GM12864 (cell line): ENCODE measurements at places on chromosomes 3 and 15.

- no peak for DNase-seq
Measured at GRCh38 chr15:66955871-66956585, 109.4 kb upstream of the SMAD3 start.

- DNase-seq: no peak
Measured at GRCh38 chr3:71786217-71786549, 1.2 kb upstream of the PROK2 start.

- DNase-seq: no peak
Measured at GRCh38 chr3:55480911-55481743, 6.0 kb downstream of the WNT5A start.

DNA sequence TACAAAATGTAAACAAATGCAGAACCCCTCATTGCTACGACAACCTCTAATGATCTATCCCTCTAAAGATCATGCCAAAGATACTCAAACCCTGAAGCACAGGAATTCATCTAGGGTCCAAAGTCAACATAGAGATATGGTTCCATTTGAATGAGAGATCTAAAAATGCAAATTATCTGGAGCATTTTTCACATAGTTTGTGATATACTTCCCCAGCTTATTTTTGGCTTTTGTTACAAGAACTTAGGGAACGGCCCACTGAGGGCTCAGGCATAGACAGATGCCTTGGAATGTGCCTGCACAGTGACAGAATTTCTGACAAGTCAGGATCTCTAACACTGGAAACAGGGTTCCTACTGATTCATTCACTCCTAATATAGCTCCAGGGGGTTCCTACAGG lies 258.9 kb upstream of the THBS1 start:
- DNase-seq: no peak

DNA sequence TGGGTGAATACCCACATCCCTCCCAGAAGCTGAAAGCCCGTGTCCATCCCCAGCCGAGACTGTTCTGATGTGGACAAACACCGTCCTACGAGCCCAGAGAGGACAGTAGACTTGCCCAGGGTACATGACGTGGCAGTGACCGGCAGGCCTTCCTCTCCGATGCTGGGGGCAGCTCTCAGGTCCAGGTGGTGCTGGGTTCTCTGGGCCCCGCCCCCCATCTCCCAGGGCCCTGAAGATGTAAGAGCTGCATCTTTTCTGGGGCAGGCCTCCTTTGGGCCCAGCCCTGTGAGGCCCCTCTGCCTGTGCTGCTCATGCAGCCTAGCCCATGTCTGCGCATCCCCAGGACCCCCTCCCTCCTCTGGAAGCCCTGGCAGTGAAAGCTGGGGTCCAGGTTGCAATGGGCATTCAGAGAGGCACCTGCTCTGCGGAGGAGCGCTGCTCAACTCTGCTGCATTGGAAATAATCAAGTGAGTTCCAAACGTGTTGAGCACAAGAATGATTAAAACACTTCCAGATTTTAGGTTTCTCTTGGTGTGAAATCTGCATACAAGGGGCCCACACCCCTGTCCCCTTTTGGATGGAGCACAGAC lies 71.9 kb downstream of the FBLN2 start:
- DNase-seq: no peak

DNA sequence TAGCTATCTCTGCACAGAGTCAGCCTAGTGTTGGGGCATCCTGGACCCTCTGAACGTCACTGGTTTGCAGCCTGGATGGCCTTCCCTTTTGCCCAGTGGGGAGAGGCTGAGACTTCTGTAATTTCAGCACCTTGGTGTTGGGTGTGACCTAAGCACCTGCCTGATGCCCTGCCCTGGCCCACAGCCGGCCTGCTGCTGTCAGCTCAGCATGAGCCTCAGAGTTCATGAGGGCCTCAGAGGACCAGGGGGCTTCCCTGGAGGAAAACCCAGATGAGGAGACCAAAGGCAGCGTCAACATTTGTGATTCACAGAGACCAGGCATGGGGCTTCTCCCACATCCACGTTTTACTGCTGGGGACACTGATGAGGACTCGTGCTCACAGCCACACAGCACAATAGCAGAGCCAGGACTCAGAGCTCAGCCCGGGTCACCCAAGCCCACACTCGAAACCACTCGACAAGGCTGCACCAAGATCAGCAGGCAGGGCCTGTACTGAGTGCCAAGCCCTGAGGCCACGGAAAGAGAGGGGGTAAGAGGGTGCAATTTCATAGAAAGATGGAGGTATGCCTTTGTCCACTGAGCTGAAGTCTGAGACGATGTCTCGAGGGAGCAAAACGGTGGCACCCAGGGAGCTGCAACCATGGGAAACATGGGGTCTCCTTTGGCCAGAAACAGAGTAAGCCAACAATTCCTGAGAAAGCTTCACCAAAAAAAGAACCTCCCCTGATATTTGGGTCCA lies 9.9 kb upstream of the GP9 start:
- DNase-seq: no peak

GRCh38 chr3:132652640-132653270 lies 6.9 kb downstream of the ACAD11 start:
- no peak for DNase-seq

DNA sequence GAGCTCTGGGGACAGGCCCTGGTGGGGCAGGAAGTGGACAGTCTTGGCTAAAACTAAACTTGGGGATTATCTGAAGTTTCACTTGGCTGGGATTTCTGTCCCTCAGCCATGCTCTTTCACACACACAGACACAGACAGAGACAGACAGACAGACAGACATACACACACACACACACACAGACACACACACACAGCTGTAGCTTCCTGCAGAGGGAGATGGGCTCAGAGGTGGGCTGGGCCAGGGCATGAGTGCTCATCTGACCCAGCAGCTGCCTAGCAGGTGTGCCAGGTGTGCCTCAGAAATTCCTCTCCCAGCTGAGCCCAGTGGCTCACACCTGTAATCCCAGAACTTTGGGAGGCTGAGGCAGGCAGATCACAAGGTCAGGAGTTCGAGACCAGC lies 3.3 kb downstream of the RHOV start:
- DNase-seq: no peak

DNA sequence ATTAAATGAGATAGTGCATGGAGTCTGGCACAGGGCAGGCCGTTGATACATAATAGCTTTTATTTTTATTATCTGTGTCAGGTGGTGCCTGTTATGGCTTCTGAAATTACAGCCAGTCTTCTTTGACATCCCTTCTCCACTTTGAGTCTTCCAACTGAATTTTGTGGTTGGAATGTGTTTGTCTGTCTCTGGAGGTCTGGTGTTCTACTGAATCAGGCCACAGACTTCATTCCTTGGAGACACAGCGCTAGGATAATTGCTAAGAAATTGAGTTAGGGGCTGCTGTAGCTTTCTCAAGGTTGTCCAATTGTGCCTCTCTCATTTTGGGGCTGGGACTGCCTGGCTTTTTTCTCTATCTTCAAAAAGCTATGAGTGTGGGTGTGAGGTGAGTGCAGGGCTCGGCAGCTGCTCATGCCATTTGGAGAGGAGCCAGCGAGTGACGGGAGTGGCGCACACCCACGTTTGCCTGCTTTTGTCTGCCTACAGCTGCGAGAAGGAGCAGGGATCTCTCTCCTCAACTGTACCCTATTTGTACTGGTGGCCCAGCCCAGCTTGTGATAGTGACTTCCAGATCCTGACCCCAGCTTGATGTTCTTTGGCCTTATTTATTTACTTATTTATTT lies 49.8 kb upstream of the SYN2 start:
- DNase-seq: no peak

GRCh38 chr15:40743485-40743901 lies 11.6 kb downstream of the RMDN3 start:
- DNase-seq: no peak

DNA sequence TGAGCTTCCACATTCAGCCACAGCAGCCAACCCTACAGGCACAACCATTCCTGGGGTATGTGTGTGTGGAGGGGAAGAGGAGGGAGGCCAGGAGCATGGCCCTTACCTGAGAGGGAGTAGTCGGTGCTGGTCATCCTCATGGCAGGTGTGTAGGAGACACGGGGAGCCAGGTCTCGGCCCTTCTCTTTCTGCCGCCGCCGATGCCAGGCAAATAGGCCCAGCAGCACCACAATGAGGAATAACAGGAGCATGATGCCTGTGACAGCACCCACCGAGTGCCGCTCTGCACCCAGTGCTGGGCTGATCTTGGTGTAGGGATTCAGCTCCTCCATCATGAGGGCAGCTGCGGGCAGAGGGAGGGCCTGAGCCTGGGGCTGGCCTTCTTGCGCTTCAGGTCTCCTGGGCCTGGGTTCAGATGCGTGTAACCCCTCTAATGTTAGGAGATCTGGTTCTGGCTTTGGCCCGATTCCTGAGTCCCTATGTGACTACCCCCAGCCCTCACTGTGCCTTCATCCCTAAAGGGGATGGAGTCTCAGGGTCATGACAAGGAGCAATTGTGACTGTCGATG lies 44.4 kb downstream of the RAB11A start:
- no peak for DNase-seq

DNA sequence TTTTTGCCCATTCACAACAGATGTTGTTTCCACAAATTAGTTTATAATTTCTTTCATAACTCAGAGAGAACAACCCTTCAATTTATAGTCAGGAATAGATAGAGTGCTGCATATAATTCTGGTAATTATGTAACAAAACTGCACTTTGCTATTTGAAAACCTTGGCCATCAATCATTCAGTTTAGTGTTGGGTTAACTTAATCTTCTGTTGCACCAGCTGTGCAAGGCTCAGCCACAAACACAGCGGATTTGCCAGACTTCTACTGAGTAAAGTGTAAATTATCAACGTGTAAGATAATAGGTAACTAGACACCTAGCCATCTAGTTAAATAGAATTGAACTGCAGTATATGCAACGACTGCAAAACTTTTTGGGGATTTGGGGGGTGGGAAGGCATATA lies 1064.3 kb upstream of the EPHA6 start:
- no peak for DNase-seq

DNA sequence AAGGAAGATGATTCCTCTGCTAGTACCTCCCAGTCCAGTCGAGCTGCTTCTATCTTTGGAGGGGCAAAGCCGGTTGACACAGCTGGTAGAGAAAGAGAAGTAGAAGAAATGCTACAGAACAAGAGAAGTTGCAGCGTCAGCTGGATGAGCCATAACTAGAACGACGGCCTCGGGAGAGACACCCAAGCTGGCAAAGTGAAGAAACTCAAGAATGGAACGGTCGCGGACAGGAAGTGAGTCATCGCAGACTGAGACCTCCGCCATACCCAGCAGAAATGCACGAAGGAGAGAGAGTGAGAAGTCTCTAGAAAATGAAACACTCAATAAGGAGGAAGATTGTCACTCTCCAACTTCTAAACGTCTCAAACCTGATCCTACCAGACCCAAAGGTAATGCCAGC lies 19.0 kb upstream of the PARP14 start:
- no peak for DNase-seq

GRCh38 chr3:148147903-148148302 lies 549.8 kb upstream of the AGTR1 start:
- no peak for DNase-seq

- no peak for DNase-seq
Measured at GRCh38 chr3:41580274-41580959, 381.1 kb downstream of the CTNNB1 start.

DNA sequence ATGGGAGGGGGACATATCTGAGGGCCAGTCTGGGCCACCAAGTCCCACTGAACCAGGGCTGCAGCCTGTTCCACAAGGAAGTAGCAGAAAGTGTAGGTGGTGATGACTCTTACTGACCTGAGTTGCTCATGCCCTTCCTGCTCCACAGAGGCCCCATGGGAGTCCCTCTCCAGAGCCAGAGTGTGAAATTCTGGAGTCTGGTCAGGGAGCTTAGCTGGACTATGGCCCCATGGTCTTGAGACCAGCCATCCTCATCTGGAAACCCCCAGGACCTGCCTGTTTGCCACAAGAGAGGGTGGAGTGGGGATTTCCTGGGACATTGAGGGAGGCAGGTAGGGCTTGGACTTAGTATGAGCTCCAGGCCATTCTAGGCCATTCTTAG lies 3.0 kb downstream of the SPINT1 start:
- no peak for DNase-seq

DNA sequence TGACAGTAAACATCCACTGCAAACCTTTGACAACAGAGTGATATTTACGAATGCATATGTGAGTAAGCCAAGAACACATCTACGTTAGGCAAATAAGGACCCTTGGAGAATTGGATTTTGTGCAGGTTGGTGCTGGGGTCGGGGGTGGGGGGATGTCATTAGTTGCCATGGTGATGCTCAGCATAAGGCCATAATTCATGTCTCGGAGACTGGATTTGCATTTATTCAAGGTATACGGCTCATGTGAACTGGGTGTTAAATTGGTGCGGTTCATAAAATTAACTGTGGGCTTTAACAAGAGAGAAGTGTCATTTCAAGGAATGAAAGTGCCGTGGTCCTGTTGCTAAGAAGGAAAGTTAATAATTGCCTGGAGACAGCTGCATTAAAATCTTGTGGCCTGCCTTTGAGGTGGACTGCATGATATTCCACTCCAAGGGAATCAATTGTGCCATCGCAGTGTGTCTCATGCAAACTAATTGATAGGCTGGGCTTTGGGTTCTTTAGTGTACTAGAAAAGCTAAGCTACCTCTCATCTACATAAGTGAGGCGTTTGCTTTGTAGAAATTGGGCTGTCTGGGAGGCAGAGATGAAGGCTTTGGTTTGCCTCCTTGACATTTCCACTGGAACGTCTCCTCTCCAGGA lies 228.9 kb upstream of the FEZF2 start:
- DNase-seq: no peak

GRCh38 chr3:188310270-188310710 lies 156.3 kb downstream of the LPP start:
- DNase-seq: no peak

DNA sequence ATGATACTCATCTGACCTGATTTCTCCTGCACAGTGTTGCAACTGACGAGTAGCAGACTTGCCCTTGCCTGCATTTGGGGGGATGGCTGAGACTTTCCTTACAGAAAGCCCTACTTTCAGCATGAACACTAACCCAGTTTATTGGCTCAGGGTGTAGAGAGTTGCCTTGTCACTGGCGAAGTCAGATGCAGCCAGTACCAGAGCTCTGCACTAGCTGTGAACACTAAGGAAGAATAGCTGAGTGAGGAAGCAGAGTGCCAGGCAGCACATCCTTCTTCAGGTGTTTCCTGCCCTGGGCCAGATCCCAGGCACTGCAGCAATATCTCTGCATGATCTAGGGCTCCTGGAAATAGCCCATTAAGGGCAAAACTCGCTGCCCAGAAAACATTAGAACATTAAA lies 154.0 kb upstream of the SYNPR start:
- no peak for DNase-seq

DNA sequence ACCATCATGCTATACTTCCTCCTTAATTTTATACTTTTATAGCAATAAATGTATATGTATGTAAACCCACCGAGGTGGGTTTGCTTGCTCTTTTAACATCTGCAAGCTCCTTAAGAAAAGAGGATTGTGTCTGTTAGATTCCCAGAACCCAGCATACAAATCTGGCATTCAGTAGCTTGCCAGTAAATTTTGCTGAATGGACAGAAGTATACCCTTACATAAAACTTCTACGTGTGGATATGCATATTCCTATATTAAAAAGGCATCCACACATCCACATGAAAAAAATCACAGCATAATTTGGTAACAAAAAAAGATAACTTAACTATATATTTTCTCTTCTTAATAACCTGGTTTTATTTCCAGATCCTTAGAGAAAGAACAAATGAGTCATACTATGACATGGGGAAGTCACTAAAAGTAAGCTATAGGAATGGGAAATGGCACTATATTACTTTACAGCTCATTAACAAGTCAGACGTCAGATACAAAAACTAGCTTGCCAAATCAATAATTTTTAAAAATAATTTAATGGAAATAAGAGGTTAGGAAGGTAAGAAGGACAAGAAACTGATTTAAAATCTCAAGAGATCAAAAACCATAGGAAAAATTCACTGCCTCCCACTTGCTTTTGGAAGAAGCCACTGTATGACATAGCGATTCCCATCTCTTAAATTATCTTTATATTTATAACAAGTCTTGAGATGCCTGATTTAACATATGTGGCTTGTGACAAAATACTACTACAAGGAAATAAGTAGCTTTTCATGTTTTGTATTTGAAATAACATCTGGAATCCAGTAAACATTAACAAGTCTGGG lies 68.7 kb downstream of the SUMF1 start:
- no peak for DNase-seq
